Astrocyte of the cerebellum (primary cell): ENCODE measurements at places on chromosomes 11 and 22.

GRCh38 chr11:115848611-115849010 lies 344.4 kb upstream of the CADM1 start:
- DNase-seq: no peak

DNA sequence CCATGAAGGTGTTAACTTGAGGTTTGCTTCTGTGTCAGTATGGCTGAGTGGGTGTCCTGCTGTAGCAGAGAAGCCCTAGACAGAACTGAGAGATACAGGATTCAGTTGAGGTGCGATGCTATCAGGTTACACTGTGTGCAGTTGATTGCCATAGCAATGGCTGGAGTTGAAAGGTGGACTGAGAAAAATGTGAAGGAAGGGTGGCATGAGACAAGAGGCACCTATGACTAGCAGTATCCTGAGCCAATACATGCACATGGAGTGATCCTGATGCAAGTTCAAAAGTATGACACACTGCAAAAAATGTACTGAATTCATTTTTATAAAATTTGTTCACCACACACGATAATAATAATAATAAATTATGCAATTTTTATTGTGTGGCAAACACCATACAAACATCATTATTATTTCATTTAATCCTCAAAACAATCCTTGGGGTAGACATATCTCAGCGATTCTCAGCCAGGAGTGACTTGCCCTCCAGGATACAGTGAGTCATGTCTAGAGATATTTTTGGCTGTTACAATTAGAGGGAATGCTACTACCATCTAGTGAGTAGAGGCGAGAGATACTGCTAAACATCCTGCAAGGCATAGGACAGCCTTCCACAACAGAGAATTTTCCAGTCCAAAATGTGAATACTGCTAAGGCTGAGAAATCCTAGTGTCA lies 3.9 kb upstream of the PIWIL4 start:
- DNase-seq: no peak

GRCh38 chr22:19680287-19680881 lies 33.9 kb upstream of the SEPTIN5 start:
- no peak for DNase-seq

DNA sequence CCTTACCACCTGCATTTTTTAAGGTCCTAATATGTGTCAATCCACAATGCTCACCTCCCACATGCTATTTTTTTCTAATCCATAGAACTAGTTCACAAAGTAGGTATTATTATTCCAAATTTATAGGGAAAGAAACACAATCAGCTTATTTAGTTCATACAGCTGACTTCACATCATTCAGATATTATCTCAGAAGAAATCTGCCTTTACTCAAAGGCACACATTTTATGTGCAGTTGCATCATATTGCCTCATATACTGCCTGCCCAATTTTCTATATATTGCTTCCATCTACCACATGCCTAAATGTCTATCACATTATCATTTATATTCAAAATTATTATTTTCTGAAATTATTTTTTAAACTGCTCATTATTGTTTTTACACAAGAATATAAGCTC lies 88.7 kb upstream of the LUZP2 start:
- DNase-seq: no peak

GRCh38 chr11:67252831-67253239 lies 13.4 kb upstream of the GRK2 start:
- DNase-seq: no peak

GRCh38 chr11:125057693-125058016 lies 5.5 kb upstream of the SLC37A2 start:
- no peak for DNase-seq

- no peak for DNase-seq
Observed at GRCh38 chr22:37601540-37602442, 6.8 kb upstream of the GGA1 start.

DNA sequence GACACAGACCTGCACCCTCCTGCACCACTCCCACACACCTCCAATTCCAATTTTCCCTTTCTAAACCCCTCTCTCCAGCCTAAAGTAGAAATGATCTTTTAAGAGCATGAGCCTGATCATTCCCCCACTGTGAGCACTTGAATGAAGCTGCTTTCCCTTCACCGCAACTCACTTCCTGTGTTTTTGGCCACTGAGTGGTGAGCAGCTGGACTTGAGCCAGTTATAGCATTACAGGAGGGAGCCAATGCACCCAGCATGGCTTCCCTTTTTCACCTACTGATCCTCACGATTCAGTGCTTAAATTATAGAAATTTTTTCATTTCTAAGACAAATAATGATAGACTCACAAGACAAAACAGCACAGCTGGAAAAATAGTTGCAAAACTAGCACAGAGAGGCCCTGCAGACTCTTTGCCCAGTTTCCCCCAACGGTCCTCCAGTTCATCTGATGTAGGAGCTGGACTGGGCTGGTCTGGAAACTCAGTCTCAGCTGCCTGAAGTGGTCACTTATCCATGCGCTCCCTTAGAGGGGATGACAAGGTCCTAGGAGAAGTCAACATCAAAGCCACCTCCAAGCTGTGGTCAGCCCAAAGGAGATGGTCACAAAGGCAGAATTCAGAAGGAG lies 9.7 kb upstream of the APOL4 start:
- DNase-seq: peak; percentile 81

GRCh38 chr22:37659897-37660708 lies 1.6 kb downstream of the PDXP start:
- DNase-seq: no peak

DNA sequence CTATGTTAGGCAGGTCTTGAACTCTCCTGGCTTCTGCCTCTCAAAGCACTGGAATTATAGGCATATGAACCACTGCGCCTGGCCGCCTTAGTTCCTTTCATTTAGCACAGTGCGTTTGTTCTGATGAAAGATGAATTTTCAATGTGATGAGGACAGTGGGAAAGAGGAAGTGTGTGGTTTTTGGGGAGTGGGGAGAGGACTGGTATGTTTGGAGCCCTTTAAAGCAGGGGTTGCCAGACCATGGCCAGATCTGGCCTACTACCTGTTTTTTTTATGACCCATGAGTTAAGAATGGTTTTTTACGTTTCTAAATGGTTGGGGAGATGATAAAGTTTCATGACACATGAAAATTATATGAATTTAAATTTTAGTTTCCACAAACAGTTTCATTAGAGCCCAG lies 12.5 kb downstream of the ATXN10 start:
- no peak for DNase-seq

DNA sequence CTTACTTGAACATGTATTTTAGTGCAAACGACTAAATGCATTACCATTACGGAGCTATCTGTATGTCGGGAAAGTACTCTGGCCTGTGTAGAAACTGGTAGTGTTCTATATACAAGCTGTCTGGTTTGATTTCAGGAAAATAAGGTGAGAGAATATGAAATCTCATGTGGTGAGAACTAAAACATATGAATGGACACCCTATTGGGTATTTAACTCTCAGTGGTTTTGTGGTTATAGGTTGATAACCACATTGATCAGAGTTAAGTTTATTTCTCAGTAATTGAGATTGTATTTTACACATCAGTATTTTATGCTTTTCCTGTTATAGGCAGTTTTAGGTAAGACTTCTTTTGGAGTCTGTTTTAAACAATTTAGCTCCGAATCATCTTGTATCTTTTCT lies 10.4 kb downstream of the ANO5 start:
- no peak for DNase-seq
